CD4-positive, alpha-beta T cell treated with Interleukin-15 for 1 hour (primary cell): ENCODE measurements at places on chromosomes 13 and 19.
A peak's percentile ranks its signal among the peaks of the same experiment; 100 is the strongest.

DNA sequence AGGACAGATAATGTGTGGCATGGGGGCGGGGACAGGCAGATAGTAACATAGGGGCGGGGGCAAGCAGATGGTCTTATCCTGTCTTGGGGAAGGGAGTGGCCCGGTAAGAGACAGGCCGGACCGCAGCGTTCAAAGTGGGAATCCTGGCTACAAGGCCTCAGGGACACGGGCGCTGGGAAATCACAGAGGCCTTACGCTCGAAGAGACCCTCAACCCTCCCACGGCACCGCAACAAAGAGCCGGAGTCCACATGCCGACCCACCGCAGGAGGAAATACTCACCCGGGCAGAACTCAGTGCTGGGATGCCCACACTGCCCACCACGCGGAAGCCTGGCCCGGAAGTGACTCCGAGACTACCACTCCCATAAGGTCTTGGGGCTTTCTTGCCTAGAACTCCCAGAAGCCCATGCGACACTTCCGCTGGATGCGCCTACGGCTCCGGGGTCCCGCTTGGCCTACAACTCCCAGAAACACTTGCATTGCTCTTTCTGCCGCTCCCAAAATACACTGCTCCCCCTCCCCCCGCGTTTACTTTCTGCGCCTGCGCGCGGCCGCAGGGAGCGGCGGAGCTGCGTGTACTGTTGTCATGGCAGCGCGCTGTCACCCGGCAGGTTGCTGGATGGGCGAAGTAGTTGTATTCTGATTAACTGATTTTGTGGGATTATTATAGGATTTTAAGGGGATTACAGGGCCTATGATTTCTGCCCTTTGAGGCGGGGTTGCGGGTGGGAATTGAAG is at the start of gene CTU1:
Gene CTU1 (minus strand): TSS at position 344 of the 739 bp plus-strand sequence. CDS start 3,840 bp downstream, outside the sequence.
- peak; percentile 99 for DNase-seq

DNA sequence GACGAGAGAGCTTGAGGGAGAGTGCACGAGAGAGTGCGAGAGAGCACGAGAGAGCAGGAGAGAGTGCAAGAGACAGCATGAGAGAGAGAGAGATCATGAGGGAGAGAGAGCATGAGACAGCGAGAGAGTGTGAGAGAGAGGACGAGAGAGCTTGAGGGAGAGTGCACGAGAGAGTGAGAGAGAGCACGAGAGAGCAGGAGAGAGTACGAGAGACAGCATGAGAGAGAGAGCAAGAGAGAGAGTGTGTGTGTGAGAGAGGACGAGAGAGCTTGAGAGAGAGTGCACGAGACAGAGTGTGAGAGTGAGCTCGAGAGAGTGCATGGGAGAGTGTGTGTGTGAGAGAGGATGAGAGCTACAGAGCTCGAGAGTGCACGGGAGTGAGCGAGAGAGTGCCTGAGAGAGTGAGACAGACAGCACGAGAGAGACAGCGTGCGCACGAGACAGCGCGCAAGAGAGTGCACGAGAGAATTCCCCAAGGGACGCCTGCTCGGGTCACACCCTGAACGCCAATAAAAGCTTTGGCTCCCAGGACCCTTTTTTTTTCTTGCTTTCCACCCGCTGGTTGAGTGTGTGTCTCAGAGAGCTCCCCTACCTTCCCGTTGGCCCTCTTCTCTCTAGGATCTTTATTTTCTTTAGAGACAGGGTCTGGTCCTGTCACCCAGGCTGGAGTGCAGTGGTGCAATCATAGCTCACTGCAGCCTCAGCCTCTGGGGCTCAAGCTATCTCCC is 3.7 kb downstream of the CD70 start:
- DNase-seq, result peak; percentile 37

- DNase-seq, result no peak
These were observed 226.3 kb downstream of the FGF9 start for GRCh38 chr13:21897161-21897560.

GRCh38 chr13:90640976-90641375 is 706.5 kb upstream of the MIR17HG start:
- no peak for DNase-seq

GRCh38 chr19:58150328-58150921 is at the start of gene ZNF329:
TSS of gene ZNF329 (minus strand) at chr19:58150789. CDS start at chr19:58129503, 21,286 bp downstream.
- DNase-seq, result peak; percentile 86

DNA sequence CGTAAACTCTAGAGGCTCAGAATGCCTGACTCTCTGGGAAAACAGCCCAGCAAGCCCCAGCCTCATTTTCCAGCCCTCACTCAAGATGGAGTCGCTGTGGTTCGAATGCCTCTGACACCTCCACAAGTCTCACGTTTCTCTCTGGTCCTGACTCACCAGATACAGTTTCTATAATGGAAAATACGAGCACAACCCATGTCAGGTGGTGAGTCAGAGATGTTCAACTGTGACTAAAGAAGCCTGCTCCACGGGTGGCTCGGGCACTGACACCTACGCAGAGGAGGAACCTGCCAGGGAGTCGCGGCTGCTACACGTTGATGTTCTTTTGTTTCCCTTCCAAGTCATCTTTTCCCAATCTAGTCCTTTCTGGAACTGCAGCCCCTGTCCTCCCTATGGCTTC is 87.1 kb upstream of the STK24 start:
- DNase-seq, result no peak

DNA sequence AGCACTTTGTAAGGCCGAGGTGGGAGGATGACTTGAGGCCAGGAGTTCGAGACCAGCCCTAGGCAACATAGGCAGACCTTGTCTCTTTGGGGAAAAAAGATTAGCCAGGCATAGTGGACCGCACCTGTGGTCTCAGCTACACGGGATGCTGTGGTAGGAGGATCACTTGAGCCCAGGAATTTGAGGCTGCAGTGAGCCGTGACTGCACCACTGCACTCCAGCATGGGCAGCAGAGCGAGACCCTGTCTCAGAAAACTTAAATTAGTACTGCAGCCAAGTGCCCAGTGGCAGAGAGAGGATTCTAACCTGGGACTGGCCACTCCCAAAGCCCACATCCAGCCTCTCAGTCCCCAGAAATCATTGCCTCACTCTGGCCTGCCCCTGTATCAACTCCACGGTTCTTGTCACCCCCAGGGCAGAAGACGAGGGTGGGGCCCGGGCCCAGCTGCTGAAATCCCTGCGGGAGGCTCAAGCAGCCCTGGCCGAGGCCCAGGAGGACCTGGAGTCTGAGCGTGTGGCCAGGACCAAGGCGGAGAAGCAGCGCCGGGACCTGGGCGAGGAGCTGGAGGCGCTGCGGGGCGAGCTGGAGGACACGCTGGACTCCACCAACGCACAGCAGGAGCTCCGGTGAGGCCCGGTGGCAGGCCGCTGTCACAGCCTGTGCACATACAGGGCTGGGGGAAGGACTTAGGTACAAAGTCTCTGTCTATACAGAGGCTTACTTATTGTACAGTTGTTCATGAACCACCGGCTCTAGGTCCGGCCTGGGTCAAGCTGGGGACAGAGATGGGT is 53.4 kb downstream of the KCNC3 start:
- no peak for DNase-seq

DNA sequence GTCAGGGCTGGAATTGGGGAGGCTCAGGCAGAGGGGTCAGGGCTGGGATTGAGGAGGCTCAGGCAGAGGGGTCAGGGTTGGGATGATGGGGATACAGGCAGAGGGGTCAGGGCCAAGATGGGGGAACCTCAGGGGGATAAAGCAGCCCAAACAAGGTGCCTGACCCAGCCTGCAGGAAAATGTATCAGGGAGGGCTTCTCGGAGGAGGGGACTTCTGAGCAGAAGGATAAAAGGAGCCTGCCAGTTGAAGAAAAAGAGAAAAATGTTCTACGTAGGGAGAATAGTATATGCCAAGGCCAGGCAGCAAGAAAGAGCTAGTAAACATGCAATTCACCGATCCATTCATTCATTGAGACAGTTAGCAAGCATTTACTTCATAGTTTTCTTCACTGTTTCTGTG is 84.8 kb downstream of the MAP4K1 start:
- DNase-seq, result no peak

GRCh38 chr19:48633148-48634035 is 3.8 kb downstream of the DBP start:
- no peak for DNase-seq

GRCh38 chr19:35346193-35347052 is 1.3 kb upstream of the FFAR1 start:
- DNase-seq, result peak; percentile 85

- DNase-seq, result no peak
These were observed 285.8 kb downstream of the FGF9 start for GRCh38 chr13:21956666-21957065.

DNA sequence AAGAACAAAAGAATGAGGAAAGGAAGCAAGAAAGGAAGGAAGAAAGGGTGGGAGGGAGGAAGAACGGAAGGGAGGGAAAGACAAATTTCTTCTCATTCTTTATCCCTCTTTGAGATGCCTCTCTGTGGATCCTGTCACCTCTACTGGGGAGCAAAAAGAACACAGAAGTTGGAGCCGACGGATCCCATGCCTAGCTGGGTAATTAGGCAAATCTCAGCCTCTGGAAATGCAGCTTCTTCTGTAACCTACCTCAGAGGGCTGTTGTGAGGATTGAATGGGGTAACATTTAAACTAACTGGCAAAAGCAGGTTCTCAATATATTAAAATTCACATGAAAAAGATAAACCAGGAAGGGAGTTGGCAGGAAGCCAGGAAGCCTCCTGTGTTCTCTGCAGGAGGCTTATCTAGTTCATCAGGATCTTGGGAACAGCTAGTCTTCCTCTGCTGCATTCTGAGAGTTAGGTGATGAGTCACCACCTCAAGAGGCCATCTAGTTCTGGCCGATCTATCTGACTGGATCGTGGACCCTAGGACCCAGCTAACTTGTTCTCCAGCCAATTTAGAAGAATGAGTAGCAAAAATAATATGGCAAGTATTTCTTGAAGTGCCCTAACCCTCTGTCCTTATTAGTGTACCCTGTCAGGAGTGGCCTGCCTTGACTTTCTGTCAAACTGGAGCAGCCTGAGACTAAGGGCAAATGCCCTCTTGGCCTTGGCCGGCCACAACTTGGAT is 15.2 kb upstream of the CPB2 start:
- DNase-seq, result no peak

DNA sequence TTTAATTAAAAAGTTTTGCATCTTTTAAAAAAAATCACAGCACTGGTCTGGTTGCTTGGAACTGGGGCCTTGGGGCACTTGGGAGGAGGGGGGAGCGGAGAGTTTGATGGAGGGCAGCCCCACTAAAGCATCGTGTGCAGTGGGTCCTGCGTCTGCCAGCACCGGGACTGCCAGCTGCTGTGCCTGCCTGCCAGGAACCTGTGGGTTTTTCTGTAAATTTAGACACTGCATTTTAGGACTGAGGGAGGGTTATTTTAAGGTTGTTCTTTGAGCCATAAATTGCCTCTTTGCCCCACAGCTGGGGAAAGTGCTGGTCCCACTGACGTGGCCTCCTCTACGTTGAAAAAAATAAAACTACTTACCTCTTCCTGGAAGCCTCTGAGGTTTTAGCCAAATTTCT is 2.9 kb downstream of the KLF2 start:
- DNase-seq, result peak; percentile 41

DNA sequence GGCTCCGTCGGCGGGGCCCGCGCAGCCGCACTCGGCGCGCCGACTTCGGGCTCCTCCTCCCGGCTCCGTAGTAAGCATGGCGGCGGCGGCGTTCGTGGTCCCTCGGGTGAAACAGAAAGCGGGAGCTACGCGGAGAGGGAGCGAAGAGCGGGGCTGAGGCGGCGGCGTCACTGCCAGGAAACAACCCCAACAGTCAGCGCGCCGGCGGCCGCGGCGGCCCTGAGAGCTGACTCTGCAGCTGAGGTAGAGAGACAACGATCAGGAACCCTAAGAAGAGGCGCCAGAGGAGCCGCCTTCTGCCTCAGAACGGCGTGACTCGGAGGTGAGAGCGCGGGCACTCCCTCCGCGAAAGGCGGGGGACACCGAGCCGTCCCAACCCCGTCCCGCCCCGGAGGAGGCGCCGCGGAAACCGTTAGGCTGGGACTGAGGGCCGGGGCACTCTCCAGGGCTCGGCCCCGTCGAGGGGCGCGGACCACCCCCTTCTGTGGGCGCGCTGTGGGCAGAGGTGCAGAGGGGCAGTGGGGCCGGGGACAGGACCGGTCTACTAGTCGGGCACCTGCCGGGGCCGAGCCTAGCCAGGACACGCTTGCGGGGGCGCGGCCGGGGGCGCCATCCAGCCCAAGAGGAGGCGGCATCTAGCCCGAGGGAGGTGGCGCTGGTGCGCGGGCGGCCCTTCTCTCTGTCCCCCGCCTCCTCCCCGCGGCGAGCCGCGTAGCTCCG is at the start of gene FNDC3A:
Gene FNDC3A (plus strand): TSS at position 57 of the 720 bp plus-strand sequence. CDS start 30,279 bp downstream, outside the sequence.
- peak; percentile 85 for DNase-seq

DNA sequence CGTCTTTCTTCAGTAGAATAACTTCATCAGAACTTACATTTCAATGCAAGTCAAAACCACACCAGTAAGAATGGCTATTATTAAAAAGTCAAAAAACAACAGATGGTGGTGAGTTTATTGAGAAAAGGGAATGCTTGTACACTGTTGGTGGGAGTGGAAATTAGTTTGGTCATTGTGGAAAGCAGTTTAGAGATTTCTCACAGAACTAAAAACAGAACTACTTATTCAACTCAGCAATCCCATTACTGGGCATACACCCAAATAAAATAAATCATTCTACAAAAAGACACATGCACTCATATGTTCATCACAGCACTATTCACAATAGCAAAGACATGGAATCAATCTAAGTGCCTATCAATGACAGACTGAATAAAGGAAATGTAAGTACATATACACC is 231.2 kb downstream of the NHLRC3 start:
- DNase-seq, result no peak

DNA sequence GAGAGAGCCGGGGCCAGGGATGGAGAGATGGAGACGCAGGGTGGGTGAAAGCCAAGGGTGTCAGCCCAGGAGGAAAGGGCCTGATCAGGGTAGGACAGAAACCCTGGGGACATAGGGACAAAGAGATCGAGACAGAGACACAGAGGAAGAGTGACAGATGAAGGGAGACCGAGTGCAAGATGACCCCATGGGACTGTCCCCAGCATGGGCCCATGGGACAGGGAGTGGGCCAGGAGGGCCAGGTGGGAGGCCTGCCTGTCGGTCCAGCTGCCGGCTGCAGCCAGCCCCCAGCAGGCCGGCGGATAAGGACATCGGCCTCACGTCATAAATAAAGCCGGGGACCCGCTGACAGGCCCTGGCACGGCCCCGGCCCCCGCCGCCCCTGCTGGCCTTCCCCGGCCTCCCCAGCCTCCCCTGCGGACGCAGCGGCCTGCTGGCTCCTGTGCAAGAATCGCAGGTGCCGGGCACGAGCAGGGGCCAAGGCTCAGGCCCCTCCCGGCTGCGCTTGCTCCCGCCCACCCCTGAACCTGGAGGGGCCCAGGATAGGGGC is 6.3 kb downstream of the REX1BD start:
- DNase-seq, result no peak

- DNase-seq, result peak; percentile 20
These were observed 216.2 kb downstream of the IRS2 start for GRCh38 chr13:109569958-109570711.

GRCh38 chr13:43235028-43235427 is 211.6 kb downstream of the DNAJC15 start:
- no peak for DNase-seq

- DNase-seq, result no peak
These were observed 54.0 kb downstream of the SPATA13 start for GRCh38 chr13:24214528-24214927.

GRCh38 chr19:38057959-38058690 is 151.1 kb downstream of the SIPA1L3 start:
- no peak for DNase-seq
